Heart left ventricle (tissue), 16 donors: ENCODE measurements at places on chromosomes 2 and 18.

DNA sequence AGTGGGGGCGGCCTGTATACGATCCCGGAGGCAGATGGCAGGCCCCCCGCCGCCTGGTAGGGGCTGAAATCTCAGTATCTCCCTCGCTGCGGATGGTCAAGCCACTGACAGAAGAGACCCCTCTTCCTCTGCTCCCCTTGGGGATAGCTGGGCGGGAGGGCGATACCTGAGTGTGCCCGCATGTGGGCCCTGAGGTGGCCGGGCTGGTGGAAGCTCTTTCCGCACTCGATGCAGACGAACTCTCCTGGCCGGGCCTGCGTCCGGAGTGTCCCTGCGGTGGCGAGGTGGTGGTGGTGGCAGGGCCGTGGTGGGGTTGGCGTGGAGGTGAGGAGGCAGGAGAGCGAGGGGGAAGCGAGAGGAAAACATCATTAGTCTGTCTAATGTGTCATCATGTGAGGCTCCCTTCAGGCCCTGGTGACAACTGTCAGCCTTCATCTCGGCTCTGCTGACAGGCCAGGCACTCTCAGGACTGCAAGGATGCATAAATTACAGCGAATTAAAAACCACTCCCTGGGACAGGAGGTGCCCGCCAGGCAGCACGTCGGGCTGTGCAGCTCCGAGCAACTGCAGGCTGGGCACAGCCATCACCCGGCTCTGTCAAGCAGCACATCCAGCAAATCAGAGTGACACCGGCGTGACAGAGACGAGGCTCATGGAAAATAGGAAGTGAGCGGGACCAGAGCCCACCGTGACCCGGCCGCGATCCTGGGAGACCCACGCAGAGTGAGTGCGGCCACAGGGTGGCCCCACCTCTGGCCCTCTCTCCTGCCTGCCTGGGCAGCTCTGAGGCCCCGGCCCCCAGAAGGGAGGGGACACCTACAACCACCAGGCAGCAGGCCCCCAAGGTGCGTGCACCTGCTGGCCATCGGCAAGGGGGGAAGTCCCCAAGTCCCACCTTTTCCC, 123.5 kb downstream of the ZNF516 start:
- H3K4me1 ChIP-seq, result peaks cover 7% of the 10 kb centered on the region
- no peak for DNase-seq
- H3K27ac ChIP-seq, result no peak overlapping the region
- H3K4me3 ChIP-seq, result no peak overlapping the region
- no peaks in the 10 kb centered on the region for H3K27me3 ChIP-seq

DNA sequence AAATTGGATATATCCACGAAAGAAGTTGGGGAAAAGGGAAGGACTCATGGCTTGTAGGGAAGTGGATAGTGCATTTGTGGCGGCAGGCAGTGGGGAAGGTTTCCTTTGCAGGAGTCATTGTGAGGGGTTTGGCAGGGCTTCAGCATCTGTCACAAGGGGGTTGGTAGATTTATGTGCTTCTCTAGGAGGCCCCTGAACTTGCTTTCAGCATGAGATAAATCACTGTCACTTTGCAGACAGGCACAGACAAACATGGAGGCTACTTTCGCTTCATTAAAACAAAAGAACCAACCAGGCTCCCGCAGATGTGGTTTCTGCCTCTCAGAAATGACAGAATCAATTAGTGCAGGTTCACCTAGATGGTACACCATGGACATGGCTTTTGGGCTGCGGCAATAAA, 340.7 kb downstream of the TGIF1 start:
- no peak overlapping the region for H3K4me3 ChIP-seq
- no peak overlapping the region for H3K27ac ChIP-seq
- no peak for DNase-seq
- H3K27me3 ChIP-seq, result no peaks in the 10 kb centered on the region
- H3K4me1 ChIP-seq, result no peaks in the 10 kb centered on the region
- no peaks in the 10 kb centered on the region for H3K36me3 ChIP-seq

GRCh38 chr2:111191877-111192276, 71.2 kb downstream of the BCL2L11 start:
- H3K27ac ChIP-seq, result no peak overlapping the region
- H3K27me3 ChIP-seq, result no peaks in the 10 kb centered on the region
- H3K36me3 ChIP-seq, result no peaks in the 10 kb centered on the region
- DNase-seq, result no peak
- H3K4me3 ChIP-seq, result no peak overlapping the region

GRCh38 chr2:96577501-96577900, 40.9 kb downstream of the ARID5A start:
- DNase-seq, result no peak
- no peaks in the 10 kb centered on the region for H3K4me1 ChIP-seq
- no peak overlapping the region for H3K27ac ChIP-seq

DNA sequence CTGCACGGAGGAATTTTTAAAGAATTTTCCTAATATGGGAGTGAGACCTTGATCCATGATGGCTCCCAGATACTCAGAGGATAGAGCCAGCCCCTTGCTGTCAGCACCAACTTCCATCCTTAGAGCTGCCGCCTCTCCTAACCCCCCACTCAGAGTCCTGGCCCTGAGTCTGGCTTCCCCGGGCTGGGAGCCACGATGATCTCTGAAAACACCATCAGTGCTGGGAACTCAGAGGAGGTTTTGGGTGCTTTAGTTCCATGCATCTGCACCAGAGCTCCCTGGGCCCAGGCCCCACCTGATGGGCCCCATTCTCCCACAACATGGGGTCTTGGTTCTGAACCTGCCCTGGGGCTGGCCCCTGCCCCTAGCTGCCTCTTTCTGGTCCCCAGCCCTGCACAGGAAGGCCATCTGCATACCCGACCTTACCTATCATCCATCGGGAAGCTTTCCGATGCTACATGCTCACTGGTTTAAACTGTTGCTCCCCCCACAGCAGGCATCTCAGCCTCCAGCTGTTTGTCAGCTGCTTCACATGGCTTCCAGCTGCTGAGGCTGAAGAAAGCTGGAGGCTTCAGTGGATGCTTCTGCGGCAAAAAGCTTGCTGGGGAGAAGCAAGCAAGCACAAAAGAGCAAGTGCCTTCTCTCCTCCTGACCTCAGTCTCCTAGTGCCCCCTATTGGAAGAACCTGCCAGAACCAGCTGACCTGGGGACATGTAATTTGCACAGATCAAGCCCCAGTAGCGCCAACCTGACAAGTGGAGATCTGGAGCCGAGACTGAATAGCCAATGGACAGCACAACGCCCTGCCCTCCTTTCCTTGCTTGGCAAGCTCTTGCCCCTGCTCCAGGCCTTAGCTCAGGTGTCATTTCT, 24.2 kb upstream of the RHOB start:
- H3K27ac ChIP-seq, result peak overlapping the region; percentile 60
- peaks cover 19% of the 10 kb centered on the region for H3K4me1 ChIP-seq
- H3K27me3 ChIP-seq, result no peaks in the 10 kb centered on the region
- DNase-seq, result peak; percentile 41
- H3K4me3 ChIP-seq, result peak overlapping the region; percentile 1
- H3K36me3 ChIP-seq, result no peaks in the 10 kb centered on the region

- peak overlapping the region; percentile 34 for H3K4me3 ChIP-seq
- no peak for DNase-seq
- H3K27me3 ChIP-seq, result peaks cover 56% of the 10 kb centered on the region
- H3K36me3 ChIP-seq, result no peaks in the 10 kb centered on the region
- H3K4me1 ChIP-seq, result peaks cover 3% of the 10 kb centered on the region
These were observed 127.4 kb downstream of the ARHGEF4 start for GRCh38 chr2:130963849-130964793.

GRCh38 chr2:114937366-114937930, 495.0 kb downstream of the DPP10 start:
- no peak for DNase-seq
- no peaks in the 10 kb centered on the region for H3K36me3 ChIP-seq
- no peak overlapping the region for H3K27ac ChIP-seq
- no peaks in the 10 kb centered on the region for H3K4me1 ChIP-seq

GRCh38 chr2:23385351-23385747, 370 bp downstream of the KLHL29 start:
- peak; percentile 31 for DNase-seq
- H3K27ac ChIP-seq, result no peak overlapping the region
- peaks cover 33% of the 10 kb centered on the region for H3K4me1 ChIP-seq
- peaks cover 42% of the 10 kb centered on the region for H3K27me3 ChIP-seq
- peak overlapping the region; percentile 73 for H3K4me3 ChIP-seq

GRCh38 chr2:109254174-109254904, 125.3 kb downstream of the SH3RF3 start:
- DNase-seq, result no peak
- H3K36me3 ChIP-seq, result no peaks in the 10 kb centered on the region
- H3K27ac ChIP-seq, result no peak overlapping the region
- H3K4me3 ChIP-seq, result no peak overlapping the region
- H3K4me1 ChIP-seq, result peaks cover 7% of the 10 kb centered on the region
- no peaks in the 10 kb centered on the region for H3K27me3 ChIP-seq

GRCh38 chr2:229244975-229245374, 26.1 kb downstream of the PID1 start:
- H3K4me1 ChIP-seq, result peaks cover 19% of the 10 kb centered on the region
- H3K4me3 ChIP-seq, result no peak overlapping the region
- no peaks in the 10 kb centered on the region for H3K36me3 ChIP-seq
- H3K27me3 ChIP-seq, result no peaks in the 10 kb centered on the region
- DNase-seq, result no peak

GRCh38 chr2:44371445-44371844, 9.7 kb downstream of the CAMKMT start:
- no peak for DNase-seq
- no peak overlapping the region for H3K27ac ChIP-seq
- no peaks in the 10 kb centered on the region for H3K4me1 ChIP-seq
- no peaks in the 10 kb centered on the region for H3K36me3 ChIP-seq

- H3K4me3 ChIP-seq, result no peak overlapping the region
- no peak overlapping the region for H3K27ac ChIP-seq
- no peaks in the 10 kb centered on the region for H3K4me1 ChIP-seq
- no peak for DNase-seq
- no peaks in the 10 kb centered on the region for H3K27me3 ChIP-seq
- no peaks in the 10 kb centered on the region for H3K36me3 ChIP-seq
These were observed 176.2 kb downstream of the CYP26B1 start for GRCh38 chr2:71971493-71971892.

GRCh38 chr18:76453057-76453561, 41.9 kb downstream of the ZNF516 start:
- H3K27ac ChIP-seq, result no peak overlapping the region
- H3K4me1 ChIP-seq, result peaks cover 61% of the 10 kb centered on the region
- no peak for DNase-seq
- no peak overlapping the region for H3K4me3 ChIP-seq

DNA sequence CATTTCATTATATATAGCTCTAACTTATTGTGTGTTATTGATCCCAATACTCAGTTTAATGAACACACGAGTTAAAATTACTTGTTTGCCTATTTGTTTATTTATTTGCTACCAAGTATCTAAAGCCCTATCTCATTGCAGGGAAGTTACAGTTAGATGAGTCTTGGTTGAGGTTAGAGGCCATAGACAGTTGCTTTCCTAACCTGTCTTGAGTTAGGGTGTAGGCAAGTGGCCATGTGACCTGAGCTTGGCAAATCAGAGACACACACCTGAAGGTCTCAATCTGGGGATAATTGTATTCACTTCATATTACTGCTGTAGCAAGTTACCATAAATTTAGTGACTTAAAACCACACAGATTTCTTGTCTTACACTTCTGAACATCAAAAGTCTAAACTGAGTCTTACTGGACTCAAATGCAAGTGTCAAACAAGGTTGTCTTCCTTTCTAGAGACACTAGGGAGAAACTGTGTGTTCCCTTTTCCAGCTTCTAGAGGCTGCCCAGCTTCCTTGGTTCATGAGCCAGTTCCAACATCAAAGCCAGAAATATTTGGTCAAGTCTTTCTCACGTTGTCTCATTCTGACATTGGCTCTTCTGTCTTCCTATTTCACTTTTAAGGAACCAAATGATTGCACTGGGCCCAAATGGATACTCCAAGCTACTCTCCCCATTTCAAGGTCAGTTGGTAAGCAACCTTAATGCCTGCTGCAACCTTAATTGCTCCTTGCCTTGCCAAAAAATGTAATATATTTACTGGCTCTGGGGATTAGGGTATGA, 39.7 kb downstream of the COL3A1 start:
- H3K27me3 ChIP-seq, result no peaks in the 10 kb centered on the region
- no peak overlapping the region for H3K4me3 ChIP-seq
- peaks cover 42% of the 10 kb centered on the region for H3K36me3 ChIP-seq
- no peaks in the 10 kb centered on the region for H3K4me1 ChIP-seq
- no peak for DNase-seq
- no peak overlapping the region for H3K27ac ChIP-seq

- no peak for DNase-seq
- no peak overlapping the region for H3K4me3 ChIP-seq
- no peak overlapping the region for H3K27ac ChIP-seq
- no peaks in the 10 kb centered on the region for H3K4me1 ChIP-seq
These were observed 2019.4 kb upstream of the PIK3C3 start for GRCh38 chr18:39935598-39935997.

DNA sequence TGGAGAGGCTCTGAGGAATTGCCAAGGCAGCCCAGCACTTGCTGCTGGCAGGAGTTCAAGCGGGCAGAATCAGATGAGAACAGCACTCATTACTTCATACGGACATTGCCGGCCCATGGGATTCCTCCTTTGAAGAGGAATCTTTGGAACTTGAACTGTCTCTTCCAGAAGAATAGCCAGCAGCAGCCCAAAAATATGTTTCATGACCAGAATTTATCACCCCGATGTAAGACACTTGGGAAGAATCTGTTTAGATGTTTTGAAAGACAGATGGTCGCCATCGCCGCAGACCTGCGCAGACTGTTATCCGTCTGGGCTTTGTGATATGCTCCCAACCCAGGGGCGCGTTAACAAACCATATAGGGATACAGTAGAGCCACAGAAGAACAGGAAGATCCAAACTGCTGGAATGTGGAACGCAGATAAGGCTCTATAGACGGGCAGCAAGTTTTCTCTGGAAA, 3.7 kb upstream of the ADI1 start:
- no peak overlapping the region for H3K4me3 ChIP-seq
- no peaks in the 10 kb centered on the region for H3K27me3 ChIP-seq
- no peaks in the 10 kb centered on the region for H3K36me3 ChIP-seq

- peaks cover 23% of the 10 kb centered on the region for H3K27me3 ChIP-seq
- H3K27ac ChIP-seq, result no peak overlapping the region
- peak; percentile 23 for DNase-seq
- no peaks in the 10 kb centered on the region for H3K36me3 ChIP-seq
- H3K4me3 ChIP-seq, result peak overlapping the region; percentile 73
- peaks cover 4% of the 10 kb centered on the region for H3K4me1 ChIP-seq
These were observed 864 bp downstream of the KLHL29 start for GRCh38 chr2:23385748-23386338.
